ENCODE measurements at places on chromosomes 2 and 18.

- peak; percentile 91 for DNase-seq
These were observed 203.5 kb upstream of the TWIST2 start for GRCh38 chr2:238644095-238645081.

DNA sequence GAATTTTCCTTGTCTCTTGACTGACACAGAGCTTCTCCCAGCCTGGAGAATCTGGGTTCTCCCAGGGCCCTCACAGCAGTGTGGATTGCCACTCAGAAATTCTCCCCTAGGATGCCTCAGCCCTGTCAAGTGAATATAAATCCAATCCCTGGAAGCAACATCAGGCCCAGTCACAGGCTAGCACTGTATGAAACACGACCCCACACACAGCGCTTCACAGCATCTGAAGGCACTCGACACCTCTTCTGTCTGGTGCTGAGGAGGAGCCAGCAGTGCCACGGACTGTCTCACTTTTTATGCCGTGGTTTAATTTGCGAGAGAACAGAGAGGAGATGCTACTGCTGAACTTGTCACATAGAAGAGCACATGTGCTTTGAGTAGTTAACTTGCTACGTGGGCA is 164.5 kb downstream of the NAPG start:
- no peak for DNase-seq

DNA sequence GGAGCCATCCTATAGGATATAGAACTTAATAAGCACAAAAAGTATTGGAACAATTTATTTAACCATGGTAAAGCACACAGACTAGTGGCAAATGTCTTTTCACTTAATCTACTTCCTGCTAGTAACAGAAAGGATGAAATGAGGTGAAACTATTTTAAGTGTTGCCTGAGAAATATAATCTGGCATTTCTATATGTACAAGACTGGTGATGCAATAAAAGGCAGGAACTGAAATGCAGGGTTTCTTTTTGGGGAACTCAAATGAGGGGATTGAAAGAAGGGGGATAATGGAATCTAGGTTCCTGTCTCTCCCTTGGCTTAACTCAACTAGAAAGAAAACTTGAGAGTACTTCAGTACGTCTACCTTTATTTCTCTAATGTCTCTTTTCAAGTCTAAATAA is 122.3 kb downstream of the MEMO1 start:
- DNase-seq = no peak

DNA sequence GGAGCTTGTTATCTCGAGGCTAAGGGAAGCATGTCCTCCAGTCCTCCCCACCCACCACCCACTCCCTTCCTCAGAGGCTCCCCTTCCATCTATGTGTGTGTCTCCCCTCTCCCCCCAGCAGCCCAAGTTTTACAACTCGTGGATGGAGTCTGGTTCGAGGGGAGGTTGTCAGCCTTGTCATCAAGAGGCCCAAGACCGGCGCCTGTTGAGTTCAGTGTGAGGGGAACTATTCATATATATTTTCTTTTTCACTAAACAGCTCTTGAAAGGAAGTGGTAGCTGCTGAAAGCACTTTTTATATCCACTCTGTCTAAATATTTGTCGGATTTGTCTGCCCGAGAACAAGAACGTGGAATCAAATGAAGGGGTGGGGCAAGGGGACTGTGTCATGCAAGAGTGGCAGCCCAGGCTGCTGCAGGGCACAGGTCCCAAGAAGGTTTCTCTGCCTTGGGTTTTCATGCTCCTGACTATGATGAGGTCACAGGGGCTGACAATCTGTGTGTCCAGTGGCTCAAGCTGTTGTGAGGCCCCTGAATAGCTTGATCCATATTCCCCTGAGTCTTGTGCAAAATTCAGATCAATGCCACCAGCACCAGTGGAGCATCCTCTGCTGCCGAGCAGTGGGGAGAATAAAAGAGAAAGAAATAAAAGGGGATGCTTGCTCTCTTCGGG is 35.0 kb downstream of the NRP2 start:
- DNase-seq = no peak

DNA sequence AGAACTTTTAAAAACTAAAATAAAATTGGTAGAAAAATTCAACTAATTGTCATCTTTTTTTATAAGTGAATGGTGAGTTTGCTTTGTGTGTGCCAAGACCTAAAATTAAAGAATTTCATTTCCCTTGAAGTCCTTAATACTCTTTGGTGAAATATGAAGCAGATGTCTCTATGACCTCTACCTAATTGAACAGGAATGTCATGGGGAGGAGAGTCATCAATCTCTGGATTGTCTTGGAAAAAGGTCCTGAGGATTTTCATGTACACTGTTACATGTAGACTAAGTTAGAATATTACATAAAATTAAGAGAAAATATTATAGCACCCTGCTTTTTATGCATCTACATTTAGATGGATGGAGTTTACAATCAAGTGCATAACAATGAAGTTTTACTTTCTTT is 177.9 kb upstream of the LRP1B start:
- no peak for DNase-seq

DNA sequence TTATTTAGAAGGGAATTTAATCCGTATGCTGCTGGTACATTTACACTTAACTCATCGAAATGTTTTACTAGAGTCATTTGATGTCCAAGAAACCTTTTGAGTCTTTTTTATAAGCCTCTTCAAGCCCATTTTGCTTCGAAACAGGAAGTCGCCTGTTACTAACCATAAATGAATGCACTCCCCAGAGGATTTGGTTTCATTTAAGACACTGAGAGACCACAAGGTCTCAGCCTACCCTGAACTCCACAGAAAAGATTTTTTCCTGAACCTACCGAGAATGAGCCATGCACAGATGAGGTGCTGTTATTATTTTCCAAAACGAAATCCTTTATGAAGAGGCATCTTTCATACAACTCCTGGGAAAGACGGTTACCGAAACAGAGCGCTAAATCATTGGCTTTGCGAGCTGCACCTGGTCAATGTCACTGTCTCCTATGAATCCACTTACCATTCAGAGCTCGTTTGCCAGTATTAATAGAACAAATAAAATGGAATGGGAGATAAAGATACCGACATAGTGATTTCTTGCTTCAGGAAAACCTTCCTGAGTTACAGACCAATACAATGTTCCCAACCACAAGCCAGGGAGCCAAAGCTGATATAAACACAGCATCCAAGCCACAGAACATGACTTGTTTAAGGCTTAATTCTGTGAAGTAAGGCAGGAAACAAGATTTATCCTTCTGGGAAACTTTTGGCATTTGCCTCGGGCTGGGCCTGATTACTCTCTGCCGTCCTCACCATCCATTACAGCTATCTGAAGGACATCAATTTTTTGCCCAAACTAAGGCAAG is 382.1 kb downstream of the OSR1 start:
- peak; percentile 80 for DNase-seq

DNA sequence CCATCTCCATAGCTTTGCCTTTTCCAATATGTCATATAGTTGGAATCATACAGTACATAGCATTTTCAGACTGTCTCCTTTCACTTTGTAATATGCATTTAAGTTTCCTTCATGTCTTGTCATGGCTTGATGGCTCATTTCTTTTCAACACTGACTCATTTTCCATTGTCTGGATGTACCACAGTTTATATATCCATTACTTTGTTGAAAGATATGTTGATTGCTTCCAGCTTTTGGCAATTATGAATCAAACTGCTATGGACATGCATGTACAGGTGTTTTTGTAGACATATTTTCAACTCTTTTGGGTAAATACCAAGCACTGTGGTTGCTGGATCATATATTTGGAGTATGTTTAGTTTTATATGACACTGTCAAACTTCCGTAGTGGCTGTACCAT is 26.3 kb downstream of the ACSL3 start:
- no peak for DNase-seq

DNA sequence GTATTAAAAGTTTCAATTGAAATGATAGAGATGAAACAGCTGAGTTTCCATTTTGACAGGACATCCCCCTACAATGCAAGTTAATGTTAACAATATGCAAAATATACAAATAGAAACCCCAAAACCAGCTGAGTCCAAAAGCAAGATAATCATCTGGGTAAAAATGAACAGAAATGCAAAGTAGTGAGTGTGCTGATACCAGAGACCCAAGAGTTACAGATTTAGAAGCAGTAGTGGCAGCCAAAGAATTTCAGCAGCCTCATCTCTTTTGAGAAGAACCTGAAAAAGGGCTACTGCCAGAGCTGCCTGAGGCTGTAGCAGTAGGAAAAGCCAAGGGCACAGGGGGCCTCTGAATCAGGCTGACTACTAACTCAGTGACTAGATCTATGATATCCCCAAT is 82.6 kb downstream of the THADA start:
- DNase-seq = no peak

- peak; percentile 53 for DNase-seq
These were observed 116.0 kb downstream of the COPS8 start for GRCh38 chr2:237201461-237202287.
